Endothelial cell of umbilical vein (primary cell): ENCODE measurements at places on chromosomes 16 and 17. TPM values are rescaled to one million over a fixed set of nuclear protein-coding genes. Genes with fewer than 3 reads are reported as not detected.

Gene KRT222
- not detected in 2 replicates for polyA plus RNA-seq

Gene ACADVL
- polyA plus RNA-seq = 376 and 423 TPM in 2 replicates

GRCh38 chr17:61837175-61838051, 25.9 kb downstream of the BRIP1 start:
- no peaks in the 10 kb centered on the region for H3K36me3 ChIP-seq
- peak; percentile 76 for DNase-seq
- H3K27me3 ChIP-seq = no peaks in the 10 kb centered on the region

DNA sequence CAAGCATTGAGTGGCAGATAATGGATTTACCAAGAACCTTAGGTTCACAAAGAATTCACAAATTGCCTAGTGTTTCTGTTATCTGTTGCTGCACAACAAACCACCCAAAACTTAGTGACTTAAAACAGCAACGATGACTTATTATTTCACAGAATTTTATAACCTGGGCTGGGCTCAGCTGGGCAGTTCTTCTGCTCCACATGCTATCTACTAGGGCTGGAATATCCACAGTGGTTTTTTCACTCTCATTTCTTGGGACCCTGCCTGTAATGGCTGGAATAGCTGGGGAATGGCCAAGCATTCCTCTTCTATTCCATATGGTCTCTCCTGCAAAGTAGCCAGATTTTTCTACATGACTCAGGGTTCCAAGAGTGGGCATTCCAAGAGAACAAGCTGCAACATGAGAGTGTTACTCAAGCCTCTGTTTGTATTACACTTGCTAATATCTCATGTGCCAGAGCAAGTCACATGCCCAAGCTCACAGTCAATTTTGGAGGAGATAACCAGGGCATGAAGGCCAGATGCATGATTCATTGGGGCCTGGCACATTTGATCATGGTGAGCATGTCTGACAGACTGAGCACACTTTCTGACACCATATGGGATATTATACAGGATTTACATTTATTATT, 4.9 kb upstream of the PSMD7 start:
- H3K4me3 ChIP-seq = no peak overlapping the region
- H3K27me3 ChIP-seq = no peaks in the 10 kb centered on the region
- no peaks in the 10 kb centered on the region for H3K36me3 ChIP-seq
- peaks cover 5% of the 10 kb centered on the region for H3K4me1 ChIP-seq
- no peak overlapping the region for H3K27ac ChIP-seq
- no peak for DNase-seq

DNA sequence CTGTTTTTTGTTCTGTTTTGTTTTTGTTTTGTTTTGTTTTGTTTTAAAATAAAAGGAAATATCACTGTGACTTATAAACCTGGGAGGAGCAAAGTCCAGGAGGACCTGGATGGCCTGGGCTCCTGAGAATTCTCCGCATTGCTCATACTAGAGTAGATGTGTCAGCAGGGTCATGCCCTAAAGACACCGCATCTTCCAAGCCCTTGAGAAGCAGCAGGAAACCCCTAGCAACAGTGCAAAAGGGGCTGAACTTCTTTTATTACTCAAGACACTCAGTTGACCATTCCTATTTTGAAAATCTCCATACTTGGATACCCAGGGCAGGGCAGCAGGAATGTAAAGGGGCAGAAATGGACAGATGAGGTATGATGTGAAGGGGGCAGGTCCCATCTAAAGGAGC, 51.8 kb downstream of the SYT17 start:
- no peak for DNase-seq
- H3K27me3 ChIP-seq = no peaks in the 10 kb centered on the region
- H3K4me1 ChIP-seq = no peaks in the 10 kb centered on the region

DNA sequence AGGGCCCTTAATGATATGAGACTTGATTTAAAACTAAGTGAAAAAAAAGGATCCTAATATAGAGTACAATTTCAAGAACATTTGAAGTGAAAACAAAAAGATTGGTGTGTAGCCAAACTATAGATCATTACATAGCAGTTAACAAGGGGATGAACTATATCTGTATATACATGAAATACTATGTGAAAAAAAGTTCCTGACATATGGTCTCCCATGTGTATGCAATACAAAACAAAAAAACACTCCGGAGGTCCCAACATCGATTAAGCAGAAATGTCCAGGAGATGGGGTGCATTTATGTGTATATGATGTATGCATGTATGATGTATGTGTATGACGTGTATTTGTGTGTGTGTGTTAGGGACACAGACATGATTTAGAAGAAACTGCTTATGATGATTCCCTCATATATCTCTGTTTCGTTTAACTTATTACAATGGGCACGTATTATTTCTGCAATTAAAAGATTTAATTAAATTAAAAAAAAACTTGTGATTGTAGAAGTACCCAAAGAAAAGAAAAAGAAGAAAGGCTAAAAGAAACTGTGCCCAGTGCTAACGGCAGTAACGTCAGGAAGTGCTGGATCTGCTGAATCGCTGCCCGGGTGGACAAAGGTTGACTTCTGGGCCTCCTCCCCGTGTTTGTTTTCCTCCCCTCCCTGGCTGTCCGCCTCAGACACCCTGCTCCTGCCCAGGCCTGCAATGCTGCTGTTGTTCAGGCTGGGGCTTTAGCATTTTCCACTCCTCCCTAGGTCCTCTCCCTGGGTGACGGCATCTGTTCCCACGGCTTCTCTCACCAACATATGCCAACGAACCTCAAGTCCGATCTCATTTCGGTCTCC, 36.9 kb downstream of the TBX4 start:
- H3K4me1 ChIP-seq = no peaks in the 10 kb centered on the region
- H3K27me3 ChIP-seq = peaks cover 5% of the 10 kb centered on the region
- no peak overlapping the region for H3K4me3 ChIP-seq
- DNase-seq = no peak
